Fibroblast of skin of left quadriceps (primary cell): ENCODE measurements at places on chromosomes 6 and 20.

DNA sequence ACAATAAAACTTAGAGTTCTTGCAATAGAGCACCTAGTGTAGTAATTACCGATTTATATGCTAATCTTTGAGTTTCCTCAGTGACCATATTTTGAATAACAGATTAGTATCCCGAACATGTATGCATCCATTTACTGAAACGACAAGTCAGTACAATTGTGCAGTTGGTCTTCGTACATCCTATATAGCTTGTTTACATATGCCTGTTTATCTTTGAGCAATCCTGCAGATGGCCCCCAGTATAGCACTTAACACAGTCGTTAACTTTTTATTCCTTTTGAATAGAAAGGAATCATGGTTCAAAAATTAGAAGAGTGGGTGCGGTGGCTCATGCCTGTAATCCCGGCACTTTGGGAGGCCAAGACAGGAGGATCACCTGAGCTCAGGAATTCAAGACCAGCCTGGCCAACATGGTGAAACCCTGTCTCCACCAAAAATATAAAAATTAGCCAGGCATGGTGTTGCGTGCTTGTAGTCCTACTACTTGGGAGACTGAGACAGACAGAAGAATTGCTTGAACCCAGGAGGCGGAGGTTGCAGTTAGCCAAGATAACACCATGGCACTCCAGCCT is 6.6 kb downstream of the SRSF6 start:
- DNase-seq, result no peak

GRCh38 chr6:19324376-19324775 is 512.8 kb upstream of the ID4 start:
- DNase-seq, result no peak

- DNase-seq, result no peak
These were observed 3.3 kb downstream of the SIM1 start for GRCh38 chr6:100461278-100461916.

DNA sequence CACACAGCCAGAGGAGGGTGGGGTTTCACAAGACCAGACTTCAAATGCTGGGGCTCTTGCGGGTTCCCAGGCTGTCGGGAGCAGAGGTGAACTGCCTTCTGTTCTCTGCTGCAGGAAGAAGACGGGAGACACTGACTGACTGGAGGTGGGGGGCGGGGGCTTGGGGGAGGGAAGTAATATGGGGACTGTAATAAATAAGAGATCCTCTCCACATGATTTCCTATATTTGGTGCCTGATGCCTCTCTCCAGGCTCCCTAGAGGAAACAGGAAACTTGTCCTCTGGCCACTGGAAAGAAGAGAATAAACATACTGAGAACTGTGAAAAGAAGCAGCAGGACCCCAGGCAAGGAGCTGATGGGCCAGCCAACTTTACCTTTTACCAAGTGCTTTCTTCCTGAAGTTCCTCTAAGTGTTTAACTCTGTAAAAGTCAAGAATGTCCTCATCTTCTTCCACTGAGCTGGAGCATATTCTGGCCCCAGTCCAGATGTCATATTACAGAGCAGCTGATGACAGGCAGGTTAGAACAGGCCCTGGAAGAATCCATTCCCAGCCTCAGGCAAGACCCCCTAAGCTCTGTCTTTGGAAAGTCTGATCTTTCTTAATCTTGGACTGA is 33.2 kb upstream of the ADGRF5 start:
- no peak for DNase-seq

GRCh38 chr20:24148372-24148771 is 159.8 kb upstream of the GGTLC1 start:
- no peak for DNase-seq

GRCh38 chr6:67449602-67450001 is 1185.5 kb upstream of the ADGRB3 start:
- no peak for DNase-seq

GRCh38 chr6:10894958-10895357 is 8.1 kb downstream of the SYCP2L start:
- DNase-seq, result no peak
